ENCODE measurements at places on chromosomes 16 and 17.

DNA sequence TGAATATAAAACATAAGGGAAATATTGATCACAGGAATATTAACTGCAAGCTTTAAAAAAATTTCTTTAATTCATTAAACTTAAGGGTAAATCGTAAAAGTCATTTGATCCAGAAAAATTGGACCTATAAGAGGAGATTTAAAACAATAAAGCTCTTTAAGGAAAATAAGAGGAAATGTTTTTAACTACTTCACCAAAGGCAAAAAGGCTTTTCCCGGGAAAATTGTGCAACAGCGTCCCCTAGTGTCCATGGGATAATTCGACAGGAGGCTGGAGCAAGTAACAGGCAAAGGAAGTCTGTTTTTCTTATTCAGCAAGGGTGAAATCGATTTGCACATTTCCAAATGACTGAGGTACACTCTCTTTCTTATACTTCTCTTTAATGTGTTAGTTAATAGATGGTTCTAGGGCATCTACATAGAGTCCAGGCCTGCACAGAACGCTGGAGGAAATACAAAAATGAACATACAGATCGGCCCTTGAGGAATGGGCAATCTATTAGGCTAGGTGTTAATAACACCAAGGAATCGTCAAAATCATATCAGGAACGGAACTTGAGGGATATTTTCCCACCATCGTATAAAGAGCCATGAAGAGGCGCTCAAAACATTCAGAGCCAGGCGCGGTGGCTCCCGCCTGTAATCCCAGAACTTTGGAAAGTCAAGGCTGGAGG is 61.4 kb downstream of the ZNF18 start:
- peak; percentile 71 for DNase-seq

DNA sequence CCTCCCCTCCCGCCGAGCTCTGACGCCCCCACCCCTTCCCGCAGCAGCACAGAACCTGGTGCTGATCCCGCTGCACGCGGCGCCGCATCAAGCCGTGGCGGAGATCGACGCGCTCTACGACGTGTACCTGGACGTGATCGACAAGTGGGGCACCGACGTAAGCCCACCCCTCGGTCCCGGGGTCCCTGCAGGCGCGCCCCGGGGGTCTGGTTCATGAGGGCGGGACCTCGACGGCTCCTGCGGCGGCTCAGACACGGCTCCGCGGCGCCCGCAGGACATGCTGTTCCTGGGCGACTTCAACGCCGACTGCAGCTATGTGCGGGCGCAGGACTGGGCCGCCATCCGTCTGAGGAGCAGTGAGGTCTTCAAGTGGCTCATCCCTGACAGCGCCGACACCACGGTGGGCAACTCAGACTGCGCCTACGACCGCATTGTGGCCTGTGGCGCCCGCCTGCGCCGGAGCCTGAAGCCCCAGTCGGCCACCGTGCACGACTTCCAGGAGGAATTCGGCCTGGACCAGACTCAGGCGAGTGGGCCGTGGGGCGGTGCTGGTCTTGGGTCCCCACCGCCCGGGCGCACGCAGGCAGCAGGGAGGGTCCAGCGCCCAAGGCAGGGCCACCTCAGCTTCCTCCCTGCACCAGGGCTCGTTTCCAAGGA is 1.4 kb downstream of the DNASE1L2 start:
- no peak for DNase-seq

DNA sequence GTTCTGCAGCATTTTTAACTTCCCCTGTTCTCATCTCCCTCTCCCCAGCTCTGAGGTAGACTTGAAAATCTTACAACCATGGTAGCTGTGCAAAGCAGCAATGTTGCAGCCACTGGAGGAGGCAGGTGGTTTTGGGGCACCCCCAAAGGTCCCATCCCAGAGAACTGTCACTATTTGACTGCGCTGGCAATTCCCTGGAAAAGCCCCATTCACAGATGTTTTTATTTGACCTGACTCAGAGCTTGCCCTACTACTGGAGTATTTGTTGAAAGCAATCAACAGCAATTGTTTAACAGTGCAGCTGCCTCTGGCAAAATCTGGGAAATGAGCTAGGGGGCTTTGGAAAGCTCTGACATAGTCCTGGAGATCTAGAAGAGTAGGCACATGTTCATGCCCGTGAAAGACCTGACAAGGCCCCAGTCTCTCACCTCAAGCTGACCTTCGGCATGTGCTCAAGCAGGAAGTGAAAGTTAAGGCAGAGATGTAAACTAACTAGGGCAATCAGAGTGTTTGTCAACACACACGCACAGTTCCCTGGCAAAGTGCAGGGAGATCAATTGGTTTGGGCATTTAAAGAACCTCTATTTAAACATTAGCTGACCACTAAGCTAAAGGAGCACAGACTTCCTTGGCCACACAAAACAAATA is 19.7 kb upstream of the PIK3R5 start:
- no peak for DNase-seq

- no peak for DNase-seq
Measured at GRCh38 chr16:88108762-88109161, 157.5 kb downstream of the BANP start.

- no peak for DNase-seq
Measured at GRCh38 chr16:4393240-4393600, 21.6 kb downstream of the VASN start.

DNA sequence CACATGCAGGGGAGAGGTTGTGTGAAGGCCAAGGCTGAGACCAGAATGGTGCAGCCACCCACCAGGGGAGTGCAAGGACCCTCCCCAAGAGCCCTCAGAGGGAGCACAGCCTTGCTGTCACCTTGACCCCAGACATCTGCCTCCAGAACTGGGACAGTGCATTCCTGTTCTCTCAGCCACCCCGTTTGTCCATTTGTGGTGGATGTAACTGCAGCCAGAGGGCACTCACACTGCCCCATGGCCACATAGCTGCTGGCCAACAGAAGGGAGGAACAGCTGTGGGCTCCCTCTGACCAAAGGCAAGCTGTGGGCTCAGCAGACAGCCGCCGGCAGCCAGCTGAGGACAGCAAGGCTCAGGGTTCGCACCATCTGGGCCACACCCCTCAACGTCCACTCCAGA is 49.8 kb upstream of the KLHDC4 start:
- no peak for DNase-seq

DNA sequence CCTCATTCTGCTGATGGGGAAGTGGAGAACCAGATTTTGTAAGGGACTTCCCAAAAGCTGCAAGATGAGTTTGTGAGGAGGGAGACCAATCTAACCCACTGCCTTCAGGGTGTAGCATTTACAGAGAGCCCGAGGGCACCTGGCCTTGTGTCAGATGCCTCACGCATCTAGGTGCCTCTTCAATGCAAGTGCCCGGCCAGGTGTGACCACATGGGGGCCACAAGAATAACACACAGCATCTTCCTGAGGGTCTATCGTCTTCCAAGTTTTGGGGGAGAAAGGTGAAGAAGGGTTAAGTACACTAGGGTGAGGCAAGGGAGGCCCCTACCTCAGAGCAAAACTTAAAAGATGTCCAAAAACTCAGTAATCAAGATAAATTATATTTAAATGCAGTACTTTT is 401.7 kb upstream of the CDH5 start:
- no peak for DNase-seq

DNA sequence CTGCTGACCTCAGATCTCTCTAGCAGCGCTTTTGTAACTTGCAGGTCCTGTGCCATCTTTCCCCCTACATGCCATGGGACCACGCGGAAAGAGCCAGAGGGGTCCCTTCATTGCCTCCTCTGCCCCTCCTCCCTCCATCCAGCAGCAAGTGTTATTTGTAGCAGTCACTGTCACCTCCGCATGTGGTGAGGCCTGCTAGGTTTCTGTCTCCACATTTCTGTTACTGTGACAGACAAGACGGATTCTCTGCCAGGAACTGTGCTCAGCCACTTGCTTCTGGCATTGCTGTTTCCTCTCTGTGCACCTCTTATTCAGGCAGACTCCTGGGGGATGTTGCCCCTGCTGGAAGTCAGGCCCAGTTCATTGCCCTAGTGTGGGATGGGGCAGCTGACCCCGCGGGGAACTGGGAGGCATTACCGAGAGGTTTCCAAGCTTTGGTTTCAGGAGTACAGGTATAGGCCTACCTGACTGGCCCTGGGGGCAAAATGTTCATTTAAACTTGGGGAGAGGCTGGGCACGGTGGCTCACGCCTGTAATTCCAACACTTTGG is 61.2 kb downstream of the RAB11FIP4 start:
- DNase-seq = no peak

- DNase-seq = peak; percentile 85
Measured at GRCh38 chr17:17028059-17028877, 14.0 kb upstream of the MPRIP start.

GRCh38 chr17:30992551-30992950 is 21.7 kb downstream of the RNF135 start:
- DNase-seq = no peak

DNA sequence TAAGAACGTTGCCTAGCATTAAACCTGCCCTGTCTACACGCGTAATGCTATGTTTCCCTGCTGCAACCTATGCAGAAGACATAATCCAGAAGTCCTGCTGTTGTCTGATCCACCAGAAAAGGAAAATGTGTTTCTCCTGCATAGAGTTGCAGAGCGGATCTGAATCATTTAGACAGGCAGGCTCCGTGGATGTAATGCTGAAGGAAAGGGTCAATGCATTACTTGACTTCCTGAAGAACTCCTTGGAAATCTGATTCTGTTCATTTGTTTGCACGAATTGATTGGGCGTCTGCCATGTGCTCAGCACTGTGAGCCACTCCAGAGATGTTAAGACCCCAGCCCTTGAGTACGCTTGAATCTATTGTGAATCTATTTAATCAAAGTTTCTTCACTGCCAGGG is 83.4 kb downstream of the FOXL1 start:
- no peak for DNase-seq

GRCh38 chr16:17780181-17780580 is 309.4 kb upstream of the XYLT1 start:
- DNase-seq = no peak

- no peak for DNase-seq
Measured at GRCh38 chr16:17084130-17084529, 386.6 kb downstream of the XYLT1 start.

GRCh38 chr17:3260600-3260999 is 37.6 kb downstream of the OR3A1 start:
- no peak for DNase-seq

GRCh38 chr16:69111216-69111875 is 5.9 kb downstream of the HAS3 start:
- no peak for DNase-seq

DNA sequence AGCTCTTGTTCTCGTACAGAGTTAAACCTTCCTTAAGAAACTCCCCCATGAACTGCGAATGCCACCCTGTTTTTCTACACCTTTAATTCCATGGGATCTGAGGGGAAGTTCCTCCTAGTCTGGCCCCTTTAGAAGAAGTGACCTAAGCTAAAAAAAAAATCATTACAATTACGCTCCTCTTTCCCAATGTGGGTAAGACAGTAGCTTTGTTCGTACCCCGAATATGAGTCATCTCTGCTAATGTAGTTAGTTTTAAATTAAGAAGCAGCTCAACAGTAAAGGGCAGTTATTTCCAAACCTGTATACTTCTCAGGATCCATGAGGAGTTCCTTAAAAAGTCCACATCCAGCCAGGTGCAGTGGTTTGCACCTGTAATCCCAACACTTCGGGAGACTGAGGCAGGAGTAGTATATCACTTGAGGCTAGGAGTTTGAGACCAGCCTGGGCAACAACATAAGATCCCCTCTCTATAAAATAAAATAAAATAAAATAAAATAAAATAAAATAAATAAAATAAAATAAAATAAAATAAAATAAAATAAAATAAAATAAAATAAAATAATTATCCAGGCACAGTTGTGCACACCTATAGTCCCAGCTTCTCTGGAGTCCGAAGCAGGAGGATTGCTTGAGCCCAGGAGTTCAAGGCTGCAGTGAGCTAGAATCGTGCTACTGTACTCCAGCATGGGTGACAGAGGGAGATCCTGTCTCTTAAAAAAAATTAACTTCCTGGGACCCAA is 26.1 kb downstream of the RCVRN start:
- no peak for DNase-seq

- DNase-seq = no peak
Measured at GRCh38 chr16:2054543-2055245, 6.9 kb downstream of the TSC2 start.

GRCh38 chr16:85286951-85287814 is 174.9 kb upstream of the CIBAR2 start:
- peak; percentile 83 for DNase-seq

GRCh38 chr16:57878586-57878985 is 76.3 kb upstream of the KIFC3 start:
- DNase-seq = no peak

DNA sequence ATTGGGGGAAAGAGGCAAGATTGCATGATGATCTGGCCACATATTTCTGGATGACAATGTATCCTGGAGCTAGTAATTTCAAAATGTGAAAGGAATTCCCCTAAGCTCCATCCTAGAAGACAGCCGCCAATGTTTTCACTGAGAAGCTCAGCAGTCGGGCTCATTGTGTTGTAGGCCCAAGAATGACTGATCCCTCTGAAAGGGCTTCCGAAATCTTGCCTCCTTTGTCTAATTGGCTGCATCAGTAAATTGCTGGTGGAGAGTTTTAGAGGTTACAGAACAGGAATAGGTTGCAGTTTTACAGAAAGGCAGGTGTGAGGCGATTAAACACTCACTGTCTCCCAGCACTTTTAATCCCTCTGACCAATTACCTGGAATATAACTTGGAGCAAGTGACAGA is 464.1 kb upstream of the SALL1 start:
- no peak for DNase-seq

All from right hindlimb (tissue), 1 donor.